Cardiac muscle cell (in vitro differentiated cells and primary cell): ENCODE measurements at places on chromosomes 6 and 20.

GRCh38 chr6:45502456-45502855 is 124.7 kb upstream of the SUPT3H start:
- no peaks in the 10 kb centered on the region for H3K36me3 ChIP-seq
- no peak overlapping the region for H3K27ac ChIP-seq
- DNase-seq = no peak
- H3K27me3 ChIP-seq = no peaks in the 10 kb centered on the region

DNA sequence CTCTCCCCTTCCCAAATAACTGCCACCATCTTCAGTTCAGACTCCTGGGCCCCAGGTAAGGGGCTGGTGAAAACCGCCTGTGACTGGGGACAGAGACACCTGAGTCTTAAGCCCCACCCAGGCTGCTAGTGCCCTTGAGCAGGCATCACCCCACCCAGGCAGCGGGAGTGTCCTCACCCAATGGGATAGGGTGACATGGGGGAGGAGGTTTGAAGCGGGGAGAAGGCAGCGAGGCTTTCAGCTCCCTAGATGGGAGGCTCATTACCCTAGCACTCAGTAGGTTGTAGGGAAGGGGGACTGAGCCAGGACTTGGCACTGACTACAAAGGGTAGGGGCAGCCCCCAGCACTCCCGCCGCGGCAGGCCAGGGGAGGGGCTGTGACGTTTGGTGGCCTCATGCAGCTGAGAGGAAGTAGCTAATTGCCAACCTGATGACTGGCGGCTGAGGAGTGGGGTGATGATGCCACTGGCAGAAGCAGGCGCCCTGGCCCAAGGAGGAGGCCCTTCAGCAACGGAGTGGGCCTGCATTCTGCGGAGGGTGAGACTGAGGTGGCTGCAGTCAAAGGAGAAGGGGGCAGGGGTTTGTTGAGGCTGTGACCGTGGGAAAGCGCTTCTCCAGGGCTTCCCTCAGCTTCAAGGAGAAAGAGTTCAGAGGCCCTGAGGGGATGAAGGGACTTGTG is 126.9 kb downstream of the MRPL14 start:
- no peak overlapping the region for H3K27ac ChIP-seq
- no peak for DNase-seq
- no peaks in the 10 kb centered on the region for H3K36me3 ChIP-seq
- H3K27me3 ChIP-seq = no peaks in the 10 kb centered on the region
- H3K4me1 ChIP-seq = peaks cover 23% of the 10 kb centered on the region

- H3K4me1 ChIP-seq = no peaks in the 10 kb centered on the region
- H3K36me3 ChIP-seq = peaks cover 7% of the 10 kb centered on the region
- DNase-seq = peak; percentile 29
- H3K27ac ChIP-seq = no peak overlapping the region
- H3K27me3 ChIP-seq = no peaks in the 10 kb centered on the region
Observed at GRCh38 chr6:130070326-130070725, 51.9 kb downstream of the L3MBTL3 start.

DNA sequence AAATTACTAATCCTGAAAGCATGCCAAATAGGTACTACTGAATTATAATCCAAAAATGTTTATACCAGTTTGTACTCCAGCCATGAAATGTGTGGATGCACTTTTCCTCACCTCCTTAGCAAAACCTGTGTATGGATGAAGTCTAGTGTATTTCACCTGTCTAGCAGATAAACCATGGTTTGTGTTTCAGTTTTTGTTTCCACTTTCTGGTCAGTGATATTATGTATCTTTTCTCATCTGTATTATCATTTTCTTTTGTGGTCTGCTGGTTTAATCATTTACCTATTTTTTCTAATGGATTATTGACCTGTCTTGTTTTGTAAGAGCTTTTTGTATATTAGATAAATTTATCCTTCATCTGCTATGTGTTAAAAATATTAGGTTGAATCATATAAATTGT is 41.0 kb upstream of the TMEM217 start:
- no peak for DNase-seq
- H3K4me3 ChIP-seq = no peak overlapping the region
- H3K4me1 ChIP-seq = peaks cover 24% of the 10 kb centered on the region
- no peaks in the 10 kb centered on the region for H3K27me3 ChIP-seq

- H3K4me1 ChIP-seq = no peaks in the 10 kb centered on the region
- H3K36me3 ChIP-seq = no peaks in the 10 kb centered on the region
- no peak overlapping the region for H3K27ac ChIP-seq
- DNase-seq = no peak
Observed at GRCh38 chr20:13515796-13516558, 122.8 kb downstream of the TASP1 start.

GRCh38 chr6:105120570-105120969 is 59.2 kb downstream of the POPDC3 start:
- H3K27ac ChIP-seq = no peak overlapping the region
- DNase-seq = no peak
- H3K27me3 ChIP-seq = no peaks in the 10 kb centered on the region

DNA sequence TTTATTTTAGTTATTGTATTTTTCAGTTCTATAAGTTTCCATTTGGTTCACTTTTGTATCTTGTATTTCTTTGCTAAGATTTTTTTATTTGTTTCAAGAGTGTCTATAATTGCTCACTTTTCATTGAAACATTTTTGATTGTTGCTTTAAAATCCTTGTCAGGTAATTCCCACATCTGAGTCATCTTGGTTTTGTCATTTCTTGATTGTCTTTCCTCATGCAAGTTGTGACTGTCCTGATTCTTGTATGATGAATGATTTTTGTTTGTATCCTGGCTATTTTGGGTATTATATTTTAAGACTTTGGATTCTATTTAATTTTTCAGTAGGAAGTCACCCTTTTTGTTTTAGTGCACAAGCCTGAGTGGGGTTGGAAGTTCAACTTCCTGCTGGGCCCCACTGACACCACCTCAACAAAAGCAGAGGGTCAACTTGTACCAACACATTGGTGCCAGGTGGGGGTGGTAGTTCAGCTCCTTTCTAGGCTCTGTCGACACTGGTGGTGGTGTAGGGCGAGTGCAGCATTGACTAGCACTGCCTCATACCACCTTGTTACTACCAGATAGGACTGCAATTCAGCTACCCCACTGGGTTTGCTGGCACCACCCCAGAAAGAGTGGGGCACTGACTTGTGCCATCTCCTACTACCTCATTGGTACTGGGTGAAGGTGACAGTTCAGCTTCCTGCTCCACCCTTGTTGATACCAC is 8.8 kb downstream of the RSPH3 start:
- H3K4me3 ChIP-seq = no peak overlapping the region
- no peaks in the 10 kb centered on the region for H3K4me1 ChIP-seq
- DNase-seq = no peak
- no peaks in the 10 kb centered on the region for H3K27me3 ChIP-seq
- no peak overlapping the region for H3K27ac ChIP-seq
- no peaks in the 10 kb centered on the region for H3K36me3 ChIP-seq
